ENCODE measurements at places on chromosomes 6 and 20.
A peak's percentile ranks its signal among the peaks of the same experiment; 100 is the strongest.

DNA sequence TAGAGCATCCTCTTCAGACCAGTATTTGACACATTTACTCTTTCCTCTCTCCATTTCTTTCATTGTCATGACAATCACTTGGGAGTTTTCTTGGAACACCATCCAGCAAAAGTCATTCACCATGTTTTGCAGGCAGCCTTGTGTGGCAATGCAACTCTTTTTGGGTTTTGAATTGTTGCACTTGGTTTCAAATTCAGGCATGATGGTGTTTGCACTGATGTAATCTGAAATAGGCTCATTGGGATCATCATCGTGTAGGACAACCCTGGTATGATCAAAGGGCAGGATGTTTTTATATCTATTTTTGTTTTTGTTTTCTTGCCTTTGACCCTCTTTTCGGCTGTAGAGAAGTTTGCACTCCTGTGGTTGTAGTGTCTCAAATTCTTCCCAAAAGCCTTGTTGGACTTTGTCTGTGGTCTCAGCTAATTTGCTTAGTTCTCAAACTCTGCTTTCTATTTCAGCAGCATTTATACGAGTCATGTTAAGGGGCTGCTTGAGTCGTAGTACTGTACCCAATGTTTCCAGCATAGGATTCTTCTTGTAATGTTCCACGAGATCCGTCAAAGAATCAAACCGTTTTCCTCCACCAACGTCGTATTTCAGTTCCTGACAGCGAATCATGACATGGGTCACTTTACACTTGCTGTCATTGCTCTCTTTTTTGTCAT lies 160.8 kb upstream of the TNFAIP3 start:
- no peak for DNase-seq

DNA sequence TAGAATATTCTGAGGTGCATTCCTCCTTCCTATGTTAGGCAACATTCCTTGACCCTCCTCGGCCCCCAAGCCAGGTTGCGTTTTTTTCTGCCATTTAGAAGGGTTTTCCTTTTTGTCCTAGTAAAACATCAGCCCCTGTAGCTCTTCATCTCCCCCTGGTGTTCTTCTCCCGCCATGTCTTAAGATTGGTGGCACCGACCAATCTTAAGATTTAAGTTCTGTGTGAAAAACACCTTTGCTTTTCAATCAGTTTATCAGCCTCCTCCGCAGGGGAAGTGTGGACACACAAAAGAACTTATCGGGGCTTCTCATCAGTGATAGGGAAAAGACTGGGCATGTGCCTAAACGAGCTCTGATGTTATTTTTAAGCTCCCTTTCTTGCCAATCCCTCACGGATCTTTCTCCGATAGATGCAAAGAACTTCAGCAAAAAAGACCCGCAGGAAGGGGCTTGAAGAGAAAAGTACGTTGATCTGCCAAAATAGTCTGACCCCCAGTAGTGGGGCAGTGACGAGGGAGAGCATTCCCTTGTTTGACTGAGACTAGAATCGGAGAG lies 719 bp upstream of the EDN1 start:
- no peak for DNase-seq

DNA sequence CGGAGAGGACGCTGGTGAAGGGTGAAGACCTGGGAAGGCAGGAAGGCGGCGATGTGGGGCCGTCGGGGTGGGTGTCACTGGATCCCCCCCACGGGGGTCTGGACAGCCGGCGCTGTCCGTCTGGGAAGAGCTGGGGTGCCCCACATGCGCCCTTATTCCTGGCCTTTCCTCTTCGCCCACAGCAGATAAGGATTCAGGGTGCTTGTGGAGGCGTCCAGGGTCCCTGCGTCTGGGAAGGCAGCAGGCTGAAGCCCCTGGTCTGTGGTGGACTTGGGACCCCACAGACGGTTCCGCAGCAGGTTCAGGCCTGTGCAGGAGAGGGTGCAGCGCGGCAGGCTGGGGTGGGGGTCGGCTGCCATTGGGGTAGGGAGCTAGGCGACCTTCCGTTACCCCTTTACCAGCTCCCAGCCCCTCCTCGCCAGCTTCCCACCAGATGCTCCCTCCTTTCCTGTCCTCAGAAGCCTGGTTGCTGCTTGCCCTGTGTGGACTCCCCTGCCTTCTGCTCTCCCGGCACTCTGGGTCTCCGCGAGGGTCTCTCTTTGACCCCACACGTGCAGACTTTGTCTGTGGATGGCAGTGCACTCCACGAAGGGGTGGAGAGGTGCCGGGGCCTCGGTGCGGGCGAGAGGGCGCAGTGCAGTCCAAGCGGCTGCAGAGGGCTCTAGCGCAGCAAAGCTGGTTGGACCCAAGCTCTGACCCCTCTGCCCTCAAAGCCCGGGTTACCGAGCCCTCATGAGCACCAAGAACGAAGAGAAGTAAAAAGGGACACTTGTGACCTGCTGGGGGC lies 2.1 kb upstream of the GATA5 start:
- DNase-seq: no peak

GRCh38 chr6:128767705-128768104 lies 115.2 kb upstream of the LAMA2 start:
- no peak for DNase-seq

- DNase-seq: peak; percentile 69
These were observed 59.9 kb downstream of the SULF2 start for GRCh38 chr20:47725248-47725973.

DNA sequence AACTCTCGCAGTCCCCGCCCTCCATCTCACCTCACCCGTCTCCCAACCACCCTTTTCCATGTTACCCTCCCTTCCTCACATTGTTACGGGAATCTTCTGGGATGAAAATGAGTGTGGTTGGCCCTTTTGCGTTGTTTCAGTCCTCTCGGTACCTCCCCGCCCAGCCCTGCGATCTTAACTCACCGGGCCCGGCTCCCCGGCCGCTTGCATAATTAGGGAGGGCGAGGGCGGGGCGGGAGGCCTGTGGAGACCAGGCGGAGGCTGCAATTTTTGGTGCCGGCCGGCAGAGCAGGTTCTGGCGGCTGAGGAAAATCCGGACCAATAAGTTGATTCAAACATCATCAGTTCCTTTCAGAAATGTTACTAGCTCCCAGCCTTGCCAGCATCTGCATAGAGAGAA lies 25.2 kb downstream of the TFAP2B start:
- DNase-seq: no peak

DNA sequence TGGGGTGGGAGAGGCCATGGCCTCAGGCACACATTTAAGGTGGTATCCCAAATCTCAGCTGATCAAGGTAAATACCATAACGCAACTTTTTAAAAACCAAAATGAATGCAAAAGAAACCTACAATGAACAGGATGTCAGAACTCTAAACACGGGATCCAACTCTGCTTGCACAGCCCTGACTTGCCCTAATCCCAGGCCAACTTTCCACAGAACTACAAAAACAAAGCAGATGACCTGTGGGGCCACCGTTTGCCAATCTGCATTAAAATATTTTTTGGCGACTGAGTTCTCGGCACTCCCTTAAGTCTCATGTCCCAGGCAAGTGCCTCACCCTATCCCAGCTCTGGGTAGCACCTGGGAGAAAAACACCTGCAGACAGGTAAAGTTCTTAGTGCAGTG lies 110.5 kb downstream of the ZFP64 start:
- no peak for DNase-seq

DNA sequence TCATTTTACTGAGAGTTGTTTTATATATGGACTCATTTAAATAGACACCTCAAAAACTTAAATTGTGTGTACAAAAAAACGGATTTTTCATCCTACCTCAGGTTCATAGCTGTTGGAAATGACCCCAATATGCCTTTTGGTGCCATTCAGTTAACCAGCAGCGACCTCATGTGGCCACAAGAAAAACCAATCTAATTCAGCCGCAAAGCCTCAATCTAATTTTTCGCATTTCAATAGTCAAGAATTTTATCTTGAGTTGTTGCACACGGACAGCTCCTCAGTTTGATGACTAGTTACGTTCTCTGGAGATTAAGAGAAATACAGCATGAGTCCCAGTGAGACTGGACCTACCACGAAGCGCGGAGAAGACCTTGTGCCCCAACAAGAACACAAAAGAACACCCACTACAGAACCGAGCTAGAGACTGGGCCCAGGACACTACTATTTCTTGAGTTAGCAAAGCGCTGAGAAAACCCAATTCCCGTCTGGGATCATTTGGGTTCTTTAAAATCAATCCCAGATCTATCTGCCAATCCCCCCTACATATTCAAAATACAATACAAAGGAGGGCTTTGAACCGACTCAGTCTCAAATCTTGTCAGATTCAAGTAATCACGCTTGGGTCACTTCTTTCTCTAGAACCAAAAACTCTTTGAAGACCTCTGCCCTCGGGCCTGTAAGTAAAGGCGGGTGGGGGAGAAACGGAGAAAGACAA lies 1.1 kb downstream of the TCP11 start:
- no peak for DNase-seq

DNA sequence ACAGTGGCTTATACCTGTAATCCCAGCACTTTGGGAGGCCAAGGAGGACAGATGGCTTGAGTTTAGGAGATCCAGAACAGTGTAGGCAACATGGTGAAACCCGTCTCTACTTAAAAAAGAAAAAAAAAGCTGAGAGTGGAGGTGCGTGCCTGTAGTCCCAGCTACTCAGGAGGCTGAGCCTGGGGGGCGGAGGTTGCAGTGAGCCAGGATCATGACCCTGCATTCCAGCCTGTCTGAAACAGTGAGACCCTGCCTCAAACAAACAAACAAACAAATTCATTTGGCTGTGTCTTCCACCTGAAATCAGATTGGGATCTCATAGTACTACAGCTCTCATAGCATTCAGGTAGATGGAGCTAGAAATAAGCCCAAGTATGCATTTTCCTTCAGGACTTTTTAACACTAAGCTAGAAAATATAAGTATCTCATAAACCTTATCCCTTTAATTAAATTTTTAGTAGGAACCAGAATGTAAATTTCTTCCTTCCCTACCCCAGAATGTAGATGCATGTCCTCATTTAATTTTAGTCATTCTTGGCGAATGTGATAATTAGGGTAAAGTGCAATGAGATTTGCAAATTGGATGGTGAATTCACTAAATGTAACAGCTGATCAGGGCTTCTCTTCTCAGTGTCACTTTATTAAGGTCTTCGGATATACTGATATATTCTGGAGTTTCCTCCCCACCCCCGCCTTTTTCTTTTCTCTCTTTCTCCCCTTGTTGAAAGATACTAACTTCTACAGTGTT lies 190.4 kb downstream of the CDKAL1 start:
- no peak for DNase-seq

DNA sequence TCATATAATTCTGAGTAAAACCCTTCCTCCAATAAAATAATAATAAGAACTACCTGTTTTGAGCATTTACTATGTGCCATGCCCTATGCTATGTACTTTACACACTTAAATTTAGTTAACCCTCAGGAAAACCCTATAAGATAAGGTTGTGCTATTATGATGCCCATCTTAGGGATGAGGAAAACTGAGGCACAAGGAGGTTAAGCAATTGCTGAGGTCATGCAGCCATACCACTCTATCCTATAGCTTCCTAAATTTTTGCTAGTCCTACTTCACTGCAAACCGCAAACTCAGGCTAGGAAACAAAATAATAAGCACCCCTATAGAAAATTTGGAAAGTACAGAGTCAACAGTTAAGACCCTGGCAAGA lies 38.9 kb upstream of the GFOD1 start:
- no peak for DNase-seq

- DNase-seq: no peak
These were observed 20.2 kb upstream of the DLGAP4 start for GRCh38 chr20:36285746-36286447.

- no peak for DNase-seq
These were observed 13.6 kb downstream of the RIPOR2 start for GRCh38 chr6:24922170-24922569.

- no peak for DNase-seq
These were observed 44.6 kb downstream of the TOX2 start for GRCh38 chr20:43959079-43959919.

- DNase-seq: no peak
These were observed 41.7 kb downstream of the COL19A1 start for GRCh38 chr6:69907981-69908498.

DNA sequence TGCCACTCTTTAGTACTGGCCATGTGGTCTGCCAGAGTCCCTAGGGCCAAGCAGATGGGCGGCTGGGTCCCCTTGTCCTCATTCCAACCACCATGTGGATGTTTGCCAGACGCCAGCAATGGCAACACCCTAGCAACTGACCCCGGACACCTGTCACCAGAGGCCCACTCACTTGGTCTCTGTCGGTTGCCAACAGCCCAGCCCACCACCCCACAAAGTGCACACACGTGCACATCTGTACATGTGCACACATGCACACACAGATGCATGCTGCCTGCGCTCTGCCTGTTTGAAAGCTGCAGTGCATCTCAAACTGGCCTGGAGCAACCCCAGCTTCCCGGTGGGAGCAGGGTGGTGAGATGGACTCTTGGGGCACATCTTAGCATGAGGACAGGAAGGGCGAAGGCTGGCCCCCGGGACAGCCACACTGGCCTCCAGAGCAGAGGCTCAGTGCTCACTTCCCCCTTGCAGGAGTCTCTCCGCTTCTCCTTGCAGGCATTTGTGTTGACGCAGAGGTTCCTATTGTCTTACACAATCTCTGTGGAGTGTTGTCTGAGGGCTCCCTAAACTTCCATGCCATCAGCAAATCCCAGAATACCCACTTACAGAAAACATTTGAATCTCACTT lies 54.0 kb downstream of the PSMG4 start:
- DNase-seq: no peak

DNA sequence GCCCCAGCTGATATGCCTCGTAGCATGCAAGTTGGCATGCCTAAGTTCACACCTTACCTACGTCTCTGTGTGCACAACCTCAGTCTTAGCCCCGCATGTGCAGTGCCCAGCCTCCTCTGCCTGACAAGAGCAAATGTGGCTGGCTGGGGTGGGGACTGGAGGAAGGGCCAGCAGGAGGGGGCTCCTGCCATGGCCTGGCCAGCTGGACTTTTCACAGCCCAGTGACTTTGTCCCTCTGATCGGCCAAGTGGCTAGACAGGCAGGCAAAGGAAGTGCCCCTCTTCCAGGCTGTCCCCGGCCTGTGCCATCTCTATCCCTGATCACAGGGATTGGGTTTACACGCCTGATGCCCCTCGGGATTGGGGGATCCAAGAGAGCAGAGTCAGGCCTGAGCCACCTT lies 49.5 kb upstream of the SIRPA start:
- no peak for DNase-seq

- DNase-seq: no peak
These were observed 6.2 kb downstream of the PTPN1 start for GRCh38 chr20:50516180-50516934.

- DNase-seq: peak; percentile 66
These were observed 704.9 kb upstream of the CITED2 start for GRCh38 chr6:140079328-140079727.

GRCh38 chr6:43951063-43951755 lies 176.0 kb downstream of the MRPL14 start:
- DNase-seq: peak; percentile 81

DNA sequence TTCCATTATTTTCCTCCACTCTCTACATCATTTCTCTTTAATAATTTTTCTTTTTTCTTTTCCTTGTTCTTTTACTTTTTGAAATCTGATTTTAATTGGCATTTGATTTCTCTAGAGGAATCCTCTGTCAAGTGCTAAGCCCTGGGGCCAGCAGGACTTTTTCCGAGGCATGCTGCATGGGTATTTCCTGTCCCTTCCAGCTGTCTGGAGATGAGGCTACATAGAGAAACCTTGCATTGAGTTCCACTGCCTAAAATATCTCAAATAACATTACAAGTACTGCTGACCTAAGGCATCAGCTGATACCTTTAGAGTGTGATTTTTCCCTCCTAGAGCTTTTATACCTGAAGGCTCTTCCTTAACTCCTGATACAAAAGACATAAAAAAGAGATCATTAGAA lies 6.2 kb downstream of the RNF217 start:
- DNase-seq: no peak

GRCh38 chr6:62391358-62391757 lies 105.3 kb upstream of the KHDRBS2 start:
- no peak for DNase-seq

Data from Right ventricle myocardium superior (tissue), 1 donor.